ENCODE measurements at places on chromosomes 6 and 20.

DNA sequence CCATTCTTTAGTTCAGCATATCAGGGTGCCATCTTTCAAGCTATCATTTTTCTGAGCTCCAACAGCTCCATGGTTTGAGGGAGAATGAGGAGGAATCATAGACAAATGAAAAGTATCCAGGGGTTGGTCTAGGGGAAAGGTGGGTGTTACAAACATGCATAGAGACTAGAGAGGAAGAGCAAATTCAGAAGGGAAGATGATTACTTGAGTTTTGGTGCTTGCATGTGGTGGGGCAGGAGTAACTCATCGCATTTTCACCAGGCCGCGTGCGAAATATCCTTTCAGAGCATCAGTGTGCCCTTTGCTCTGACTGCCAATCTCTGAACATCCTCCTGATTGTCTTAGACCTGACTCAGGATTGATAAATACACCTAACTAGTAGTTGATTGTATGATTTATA is 7.7 kb upstream of the BICRAL start:
- DNase-seq: no peak

DNA sequence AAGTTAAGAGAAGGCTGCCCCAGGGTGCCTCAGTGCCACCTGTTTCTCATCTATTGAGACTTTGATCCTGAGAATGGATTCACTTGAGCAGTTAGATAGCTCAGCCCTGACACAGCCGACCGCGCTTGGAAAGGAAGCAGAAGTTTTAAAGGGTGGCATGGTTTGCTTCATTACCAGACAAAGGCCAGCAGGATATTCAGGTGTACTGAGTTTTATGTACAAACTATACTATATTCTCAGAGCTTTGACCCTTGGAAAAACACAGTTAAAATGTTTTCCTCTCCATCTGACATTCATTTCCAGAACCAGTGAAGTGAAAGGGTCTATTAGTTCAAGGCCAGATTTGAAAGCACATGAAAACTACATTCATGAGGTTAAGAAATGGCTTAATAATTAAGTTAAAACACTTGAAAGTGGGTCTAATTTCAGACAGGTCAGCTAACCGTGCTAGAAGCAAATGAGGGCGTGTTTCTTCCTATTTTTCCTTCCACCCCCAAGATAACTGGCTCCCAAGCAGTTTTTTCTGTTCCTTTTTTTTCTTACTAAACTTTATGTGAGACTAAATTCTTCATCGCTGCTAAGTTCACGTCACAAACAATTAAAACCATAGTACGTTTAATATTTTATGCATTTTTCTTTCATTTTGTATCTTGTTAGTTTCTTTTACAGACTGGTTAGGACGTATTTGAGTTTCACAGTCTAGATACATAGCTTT is 385.3 kb upstream of the SOX4 start:
- no peak for DNase-seq

GRCh38 chr6:48098923-48099322 is 12.1 kb downstream of the PTCHD4 start:
- no peak for DNase-seq

DNA sequence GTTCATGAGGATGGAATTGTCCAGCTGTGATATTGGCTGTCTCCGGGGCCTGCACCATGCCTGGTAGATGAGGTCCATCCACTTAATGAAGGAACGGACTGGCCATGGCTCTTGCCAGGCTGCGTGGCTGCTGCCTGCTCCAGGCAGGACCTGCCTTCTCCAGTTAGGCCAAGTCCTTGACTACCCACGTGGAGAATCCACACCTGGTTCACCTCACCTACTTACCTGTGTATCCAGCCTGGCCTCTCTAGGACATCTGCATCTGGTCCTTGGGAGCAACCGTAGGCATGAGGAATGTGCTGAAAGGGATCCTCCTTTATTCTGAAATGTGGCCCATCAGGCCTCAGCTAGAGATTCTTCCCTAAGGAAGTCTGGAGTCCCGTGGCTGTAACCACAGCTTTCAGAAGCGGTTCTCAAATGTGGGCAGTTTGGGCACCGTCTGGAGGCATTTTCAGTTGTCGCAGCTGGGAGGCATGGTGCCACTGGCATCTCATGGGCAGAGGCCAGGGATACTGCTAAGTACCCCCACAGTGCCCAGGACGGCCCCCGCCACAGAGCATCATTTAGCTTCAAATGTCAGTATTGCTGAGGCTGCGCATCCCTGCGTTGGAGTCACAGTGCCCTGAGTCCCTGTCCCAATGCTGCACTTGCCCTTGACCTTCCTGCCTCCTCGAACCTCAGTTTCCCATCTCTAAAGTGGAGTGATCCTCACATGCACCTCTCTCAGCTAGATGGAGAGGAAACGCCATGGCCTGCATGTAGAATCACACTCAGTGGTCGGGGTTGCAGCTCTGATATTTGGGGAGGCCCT is 67.5 kb downstream of the PHACTR3 start:
- DNase-seq: no peak

- DNase-seq: no peak
Observed at GRCh38 chr6:169558774-169559441, 142.9 kb downstream of the WDR27 start.
